ENCODE measurements at places on chromosomes 7 and 10.

DNA sequence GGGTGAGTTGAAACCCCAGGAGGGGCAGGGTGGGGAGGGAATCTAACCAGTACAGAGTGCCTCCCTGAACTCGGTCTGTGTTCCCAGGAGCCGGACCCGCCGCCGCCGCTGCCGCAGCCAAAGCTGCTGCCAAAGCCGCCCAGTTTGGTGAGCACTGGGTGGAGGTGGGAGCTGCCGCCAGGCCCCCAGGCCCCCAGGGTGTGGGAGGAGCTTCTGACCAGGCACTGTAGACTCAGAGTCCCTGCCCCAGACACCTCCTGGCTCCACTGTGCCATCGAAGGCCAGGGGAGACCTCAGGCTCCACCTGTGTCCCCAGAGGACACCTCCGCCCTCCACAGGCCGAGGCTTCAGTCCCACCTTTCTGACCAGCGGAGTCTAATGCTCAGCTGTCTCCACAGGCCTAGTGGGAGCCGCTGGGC lies 20.4 kb upstream of the LIMK1 start:
- DNase-seq: no peak

- no peak for DNase-seq
These were observed 10.4 kb downstream of the ZNF3 start for GRCh38 chr7:100071018-100071723.

DNA sequence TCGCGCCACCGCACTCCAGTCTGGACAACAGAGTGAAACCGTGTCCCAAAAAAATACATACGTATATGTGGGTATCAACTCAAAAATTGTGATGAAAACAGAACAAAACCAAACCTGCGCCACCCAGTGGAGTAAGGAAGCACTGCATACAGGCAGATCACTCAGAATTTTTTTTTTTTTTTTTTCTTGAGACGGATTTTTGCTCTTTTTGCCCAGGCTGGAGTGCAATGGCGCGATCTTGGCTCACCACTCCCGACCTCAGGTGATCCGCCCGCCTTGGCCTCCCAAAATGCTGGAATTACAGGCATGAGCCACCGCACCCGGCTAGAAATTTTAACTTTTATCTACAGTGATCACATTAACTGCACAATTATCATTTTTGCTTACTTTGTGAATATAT lies 9.1 kb upstream of the TMEM236 start:
- DNase-seq: peak; percentile 51

DNA sequence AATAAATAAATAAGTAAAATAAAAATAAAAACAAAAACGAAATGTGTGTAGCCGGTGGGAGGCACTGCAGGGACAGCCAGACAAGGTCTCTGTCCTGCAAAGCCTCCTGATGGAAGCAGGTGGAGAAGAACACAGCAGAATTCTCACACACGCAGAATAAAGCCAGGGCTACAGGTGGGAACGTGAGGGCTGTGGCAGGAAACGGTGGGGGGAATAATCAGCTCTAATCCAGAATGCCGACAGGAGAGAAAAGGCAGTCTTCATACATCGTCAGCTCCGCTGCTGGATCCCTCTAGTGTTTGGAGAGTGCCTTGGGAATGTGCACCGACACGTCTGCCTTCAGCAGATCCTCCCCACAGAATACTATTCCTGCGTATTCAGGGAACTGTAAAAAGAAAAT lies 6.8 kb upstream of the SNX8 start:
- DNase-seq: no peak

DNA sequence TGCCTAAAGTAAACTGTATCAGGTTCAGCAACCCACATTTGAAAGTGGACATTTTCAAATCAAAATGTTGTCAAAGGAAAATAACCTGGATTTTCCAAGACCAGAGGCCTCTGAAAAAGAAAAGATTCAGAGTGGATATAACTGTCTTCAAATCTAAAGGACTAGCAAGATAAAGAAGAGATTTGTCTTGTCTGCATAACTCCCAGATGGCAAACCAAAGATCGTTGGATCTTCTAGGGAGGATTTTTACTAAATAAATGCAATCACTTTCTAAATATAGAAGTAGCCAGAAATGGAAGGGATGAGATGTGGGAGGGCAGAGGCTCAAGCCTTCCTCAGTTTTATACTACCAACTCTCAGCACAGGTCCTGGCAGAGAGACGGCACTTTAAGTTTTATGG lies 39.0 kb downstream of the CABCOCO1 start:
- DNase-seq: no peak

GRCh38 chr7:91424371-91424770 lies 160.1 kb downstream of the FZD1 start:
- DNase-seq: no peak

GRCh38 chr10:48279081-48279751 lies 4.7 kb upstream of the FRMPD2 start:
- DNase-seq: no peak

GRCh38 chr7:46478046-46478445 lies 557.0 kb upstream of the IGFBP3 start:
- DNase-seq: peak; percentile 22

- no peak for DNase-seq
These were observed 110.4 kb downstream of the HIPK2 start for GRCh38 chr7:139667377-139667776.

DNA sequence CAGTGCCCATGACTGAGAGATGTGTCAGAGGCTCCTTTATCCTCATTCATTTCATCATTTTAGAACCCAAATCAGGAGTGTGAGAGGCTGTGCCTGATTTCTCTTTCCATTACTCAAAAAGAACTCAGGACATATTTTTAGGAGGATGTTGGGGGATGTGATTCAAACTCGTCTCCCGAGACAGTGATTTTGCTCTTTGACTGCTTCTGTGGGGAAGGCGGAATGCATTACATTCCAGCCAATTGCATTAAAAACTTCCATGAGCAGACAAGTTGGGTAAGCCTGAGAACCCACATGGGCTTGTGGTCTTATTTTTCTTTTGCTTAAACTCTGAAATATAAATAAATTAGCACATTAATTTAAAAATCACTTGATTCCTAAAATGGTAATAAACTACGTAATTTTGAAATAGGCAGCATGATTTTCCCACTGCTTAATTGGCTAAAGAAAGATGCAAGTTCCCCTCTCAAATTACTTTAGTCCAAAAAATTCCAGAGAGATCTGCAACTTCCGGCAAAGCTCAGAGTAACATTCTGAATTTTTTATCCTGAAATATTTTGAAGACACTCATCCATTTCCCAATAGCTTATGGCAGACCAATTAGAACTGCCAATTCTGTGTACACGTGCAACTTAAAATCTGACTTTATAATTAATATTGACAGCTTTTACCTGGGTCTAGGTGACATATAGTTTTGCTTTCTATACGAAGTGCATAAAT lies 185.6 kb downstream of the C7orf25 start:
- no peak for DNase-seq

DNA sequence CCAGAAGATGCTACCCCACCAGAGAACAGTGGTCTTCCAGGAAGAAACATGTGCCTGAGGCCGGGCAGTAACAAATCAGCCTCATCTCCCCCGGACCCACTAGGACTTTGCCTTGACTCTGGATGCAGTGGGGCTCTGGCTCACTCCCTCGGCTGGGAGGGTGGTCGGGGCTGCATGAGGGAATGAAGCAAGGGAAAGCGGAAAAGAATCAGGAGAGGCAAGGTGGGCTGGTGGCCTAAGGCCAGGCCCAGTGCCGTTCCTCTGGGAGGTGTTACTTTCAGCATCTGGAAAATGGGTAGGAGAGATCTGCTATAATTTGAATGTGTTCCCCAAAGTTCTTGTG lies 51.8 kb downstream of the CLEC2L start:
- DNase-seq: no peak

DNA sequence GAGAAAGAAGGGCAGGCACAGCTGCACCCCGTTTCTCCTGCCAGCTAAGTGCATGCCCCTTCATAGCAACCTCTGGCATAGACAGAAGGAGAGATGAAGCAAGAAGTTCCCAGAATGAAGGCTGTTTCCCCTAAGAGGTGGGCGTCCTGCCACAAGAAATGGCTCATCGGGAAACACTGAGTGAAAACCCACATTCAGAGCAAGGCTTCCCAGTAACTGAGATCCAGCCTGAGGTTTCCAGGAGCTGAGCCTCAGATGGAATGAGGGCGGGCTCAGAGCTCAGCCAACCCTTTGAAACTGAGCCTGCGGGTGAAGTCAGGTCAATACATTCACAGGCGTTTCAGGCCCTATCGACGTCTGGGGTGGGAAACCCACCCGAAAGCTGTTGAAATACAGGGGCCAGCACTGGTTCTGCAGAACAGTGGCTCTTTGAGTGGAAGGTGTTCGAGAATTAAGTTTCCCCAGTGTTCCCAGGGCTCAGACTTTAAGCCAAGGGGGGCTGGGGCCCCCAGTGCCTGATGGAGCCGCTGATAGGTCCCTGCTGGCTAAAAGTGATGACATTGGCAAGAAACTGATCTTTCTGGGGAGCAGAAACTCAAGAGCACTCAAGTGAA lies 510.2 kb downstream of the RPS24 start:
- peak; percentile 86 for DNase-seq

GRCh38 chr7:154684666-154685563 lies 318.0 kb downstream of the PAXIP1 start:
- DNase-seq: no peak

- no peak for DNase-seq
These were observed 365.2 kb downstream of the PLXDC2 start for GRCh38 chr10:20181434-20181833.

DNA sequence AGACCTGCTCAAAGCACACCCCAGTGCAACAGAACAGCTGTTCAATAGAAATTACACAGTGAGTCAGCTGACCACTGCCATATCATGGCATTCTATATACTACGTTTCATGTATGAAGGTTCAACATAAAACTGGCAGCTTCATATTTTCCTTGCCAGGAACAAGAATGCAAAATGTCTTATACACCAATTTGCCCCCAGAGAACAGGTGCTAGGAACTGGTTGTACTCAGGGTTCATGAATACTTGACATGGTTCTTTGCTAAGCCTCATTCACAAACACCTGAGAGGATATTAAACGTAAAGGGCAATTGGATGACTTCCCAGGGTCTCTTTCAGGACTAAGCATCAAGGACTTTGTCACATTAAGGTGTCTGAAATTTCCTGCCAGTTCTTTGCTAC lies 6.9 kb downstream of the MYOF start:
- DNase-seq: no peak

GRCh38 chr10:20274571-20274970 lies 458.3 kb downstream of the PLXDC2 start:
- DNase-seq: no peak

DNA sequence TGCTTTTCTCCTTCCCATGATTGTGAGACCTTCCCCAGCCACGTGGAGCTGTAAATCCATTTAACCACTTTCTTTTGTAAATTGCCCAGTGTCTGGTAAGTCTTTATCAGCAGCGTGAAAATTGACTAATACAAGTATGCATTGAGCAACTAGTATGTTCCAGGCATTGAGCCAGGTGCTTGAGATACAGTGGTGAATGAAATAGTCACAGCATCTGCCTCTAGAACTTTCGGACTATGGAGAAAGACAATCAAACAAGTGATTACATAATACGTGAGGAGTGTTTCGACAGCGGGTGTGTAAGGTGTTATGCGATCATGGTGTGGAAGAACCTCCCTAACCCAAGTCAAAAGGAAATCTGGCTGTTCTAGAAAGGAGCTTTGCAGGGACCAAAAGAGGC lies 21.6 kb upstream of the NUP205 start:
- no peak for DNase-seq

DNA sequence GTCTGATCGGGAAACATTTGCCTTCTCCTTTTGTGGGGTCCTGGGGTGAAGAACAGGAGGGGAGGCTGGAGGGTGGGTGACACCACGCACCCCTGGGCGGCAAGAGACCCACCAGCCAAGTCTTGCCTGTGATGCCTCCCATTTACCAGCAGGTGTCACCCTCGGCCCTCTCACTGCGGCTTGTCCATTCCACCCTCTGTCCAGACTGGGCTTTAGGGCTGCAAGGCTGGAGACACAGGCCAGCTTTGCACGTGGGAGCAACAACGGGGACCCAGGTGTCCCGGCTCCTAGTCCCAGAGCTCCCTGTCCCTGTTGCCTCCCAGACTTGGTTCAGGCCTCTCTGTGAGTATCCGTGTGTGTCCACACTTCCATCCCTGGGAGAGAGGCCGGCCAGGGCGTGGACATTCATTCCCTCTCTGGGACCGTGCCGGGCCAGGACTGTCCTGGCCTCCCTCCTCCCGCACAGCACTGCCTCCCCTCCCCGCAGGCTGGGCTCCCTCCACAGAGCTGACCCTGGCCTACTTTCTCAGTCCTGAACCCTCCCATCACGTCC lies 36.2 kb upstream of the GTF2IRD1 start:
- DNase-seq: peak; percentile 90

GRCh38 chr7:152683297-152683696 lies 7.4 kb upstream of the XRCC2 start:
- no peak for DNase-seq

- no peak for DNase-seq
These were observed 44.6 kb downstream of the RASGEF1A start for GRCh38 chr10:43222210-43222720.

GRCh38 chr10:113431398-113432160 lies 121.3 kb upstream of the HABP2 start:
- no peak for DNase-seq

- no peak for DNase-seq
These were observed 146.3 kb upstream of the LRGUK start for GRCh38 chr7:133980804-133981203.

GRCh38 chr10:62249957-62250356 lies 18.7 kb downstream of the RTKN2 start:
- DNase-seq: no peak

- DNase-seq: no peak
These were observed 719.8 kb downstream of the INHBA start for GRCh38 chr7:40983111-40983510.

GRCh38 chr10:19071946-19072345 lies 23.3 kb downstream of the MALRD1 start:
- no peak for DNase-seq

GRCh38 chr10:100829933-100830727 lies 82.6 kb upstream of the SLF2 start:
- DNase-seq: no peak

- DNase-seq: no peak
These were observed 138.4 kb downstream of the MGMT start for GRCh38 chr10:129605266-129605985.

GRCh38 chr7:55019191-55019690 lies 424 bp downstream of the EGFR start:
- peak; percentile 75 for DNase-seq

Measured in AG08396 (cell line).